ENCODE measurements at places on chromosomes 6 and 20. TPM values are rescaled to one million over a fixed set of nuclear protein-coding genes. Genes with fewer than 3 reads are reported as not detected.

GRCh38 chr6:166253778-166254204 lies 54.4 kb downstream of the PRR18 start:
- peak; percentile 83 for DNase-seq

The DEFB132 gene
- not detected for total RNA-seq

DNA sequence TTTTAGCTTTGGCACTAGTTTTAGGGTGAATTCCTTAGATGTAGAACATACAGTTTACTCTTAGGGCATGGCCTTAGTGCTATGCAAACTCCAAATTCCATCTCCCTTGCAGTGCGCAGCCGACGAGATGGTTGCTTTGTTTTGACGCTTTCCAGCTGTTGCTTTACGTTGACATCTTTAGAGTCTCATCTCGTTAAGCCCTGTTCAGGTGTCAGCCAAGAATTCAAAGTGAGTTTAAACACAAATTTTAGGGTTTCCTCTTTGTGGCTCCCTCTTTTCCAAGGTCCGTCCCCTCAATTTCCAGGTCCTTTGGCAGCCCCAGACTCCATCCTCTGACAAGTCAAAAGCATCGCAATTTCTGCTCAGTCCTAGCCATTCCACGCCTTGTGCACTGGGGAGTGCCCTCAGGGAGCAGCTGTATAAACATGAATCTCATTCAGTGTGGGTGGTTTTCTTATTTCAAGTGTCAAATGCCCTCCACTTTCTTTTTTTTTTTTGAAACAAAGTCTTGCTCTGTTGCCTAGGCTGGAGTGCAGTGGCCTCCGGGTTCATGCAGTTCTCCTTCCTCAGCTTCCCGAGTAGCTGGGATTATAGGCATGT lies 14.1 kb upstream of the MAK start:
- DNase-seq, result no peak

The PBOV1 gene
- total RNA-seq, result not detected

- DNase-seq, result no peak
These were observed 36.9 kb downstream of the KCNQ2 start for GRCh38 chr20:63435552-63435951.

The GNMT gene
- 2.4 TPM for total RNA-seq

The LY6G5C gene
- total RNA-seq, result 2.9 TPM

All from lower lobe of right lung (tissue), 2 donors.